ENCODE measurements at places on chromosomes 1 and 21. TPM values are rescaled to one million over a fixed set of nuclear protein-coding genes. Genes with fewer than 3 reads are reported as not detected.

The CSF3R gene
- 36.2 TPM for polyA plus RNA-seq

The CCDC24 gene
- 1.8 TPM for polyA plus RNA-seq

The TNFSF18 gene
- not detected for polyA plus RNA-seq

The PRR9 gene
- polyA plus RNA-seq, result 1.0 TPM

The A3GALT2 gene
- not detected for polyA plus RNA-seq

The MATN1 gene
- 0.21 TPM for polyA plus RNA-seq

The ITLN2 gene
- polyA plus RNA-seq, result 8.9 TPM

The AK4 gene
- 4.6 TPM for polyA plus RNA-seq

The S100A9 gene
- polyA plus RNA-seq, result 139 TPM

The KCNJ9 gene
- 0.03 TPM for polyA plus RNA-seq

The TMIGD3 gene
- polyA plus RNA-seq, result 2.8 TPM

The PLA2G4A gene
- polyA plus RNA-seq, result 2.6 TPM

The CENPF gene
- polyA plus RNA-seq, result 0.22 TPM

The OPRD1 gene
- polyA plus RNA-seq, result 0.11 TPM

The C8B gene
- polyA plus RNA-seq, result not detected

The SYT6 gene
- polyA plus RNA-seq, result 1.7 TPM

The NBPF19 gene
- 9.9 TPM for polyA plus RNA-seq

The TEX38 gene
- polyA plus RNA-seq, result not detected

The LORICRIN gene
- not detected for polyA plus RNA-seq

The RPL5 gene
- 1,236 TPM for polyA plus RNA-seq

The ABCD3 gene
- polyA plus RNA-seq, result 12.0 TPM

The TENT5C gene
- 1.3 TPM for polyA plus RNA-seq

The TNFSF4 gene
- polyA plus RNA-seq, result 1.2 TPM

The MLLT11 gene
- polyA plus RNA-seq, result 1.8 TPM

The FNDC10 gene
- polyA plus RNA-seq, result 0.70 TPM

The IGSF9 gene
- 1.4 TPM for polyA plus RNA-seq

The SHE gene
- 19.3 TPM for polyA plus RNA-seq

The GUCA2B gene
- polyA plus RNA-seq, result not detected

The GNG5 gene
- polyA plus RNA-seq, result 170 TPM

All from adipose tissue (tissue), 3 donors.